ENCODE measurements at places on chromosomes 1 and 21. TPM values are rescaled to one million over a fixed set of nuclear protein-coding genes. Genes with fewer than 3 reads are reported as not detected.

DNA sequence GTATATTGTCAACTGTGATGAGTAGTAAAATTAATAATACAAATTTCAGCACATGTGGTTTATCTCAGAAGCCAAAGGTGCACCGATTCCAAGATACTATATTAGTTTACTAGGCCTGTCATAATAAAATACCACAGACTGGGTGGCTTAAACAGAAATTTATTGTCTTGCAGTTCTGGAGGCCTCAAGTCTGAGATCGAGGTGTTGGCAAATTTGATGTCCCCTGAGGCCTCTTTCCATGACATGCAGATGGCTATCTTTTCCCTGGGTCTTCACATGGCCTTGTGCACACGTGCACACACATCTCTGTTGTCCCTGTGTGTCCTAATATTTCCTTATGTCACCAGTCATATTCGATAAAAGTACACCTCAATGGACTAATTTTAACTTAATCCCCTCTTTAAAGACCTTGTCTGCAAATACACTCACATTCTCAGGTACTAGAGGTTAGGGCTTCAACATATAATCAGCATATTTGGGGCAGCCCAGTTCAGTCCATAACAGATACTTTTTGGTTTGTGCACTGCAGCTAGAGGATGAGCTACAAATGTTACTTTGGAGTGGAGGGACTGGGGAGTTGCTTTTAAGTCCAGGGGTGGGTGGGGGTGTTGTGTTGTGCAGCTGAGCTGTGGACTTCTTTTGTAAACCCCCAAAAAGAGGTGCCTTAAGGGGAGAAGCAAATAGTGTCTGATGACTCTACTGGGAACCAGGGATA is 21.4 kb downstream of the TSNAX start:
- no peak for DNase-seq

DNA sequence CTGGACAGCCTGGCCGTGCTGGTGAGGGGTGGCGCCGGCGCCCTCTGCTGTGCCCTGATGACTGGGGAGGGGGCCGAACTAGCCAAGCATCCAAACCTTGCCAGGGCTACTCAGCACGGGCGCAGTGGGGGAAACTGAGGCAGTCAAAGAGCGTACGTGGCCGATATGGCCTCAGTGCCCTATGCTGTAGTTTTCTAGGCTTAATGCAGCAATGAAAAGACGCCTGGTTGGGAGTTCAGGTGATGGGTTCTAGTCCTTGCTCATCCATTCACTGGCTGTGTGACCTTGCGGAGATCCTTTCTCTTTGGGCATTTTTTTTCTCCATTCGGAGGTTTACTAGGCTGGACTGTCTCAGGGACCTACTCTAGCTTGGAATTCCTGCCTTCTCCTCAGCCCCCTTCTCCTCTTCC is 822 bp downstream of the MTX1 start:
- no peak for DNase-seq

DNA sequence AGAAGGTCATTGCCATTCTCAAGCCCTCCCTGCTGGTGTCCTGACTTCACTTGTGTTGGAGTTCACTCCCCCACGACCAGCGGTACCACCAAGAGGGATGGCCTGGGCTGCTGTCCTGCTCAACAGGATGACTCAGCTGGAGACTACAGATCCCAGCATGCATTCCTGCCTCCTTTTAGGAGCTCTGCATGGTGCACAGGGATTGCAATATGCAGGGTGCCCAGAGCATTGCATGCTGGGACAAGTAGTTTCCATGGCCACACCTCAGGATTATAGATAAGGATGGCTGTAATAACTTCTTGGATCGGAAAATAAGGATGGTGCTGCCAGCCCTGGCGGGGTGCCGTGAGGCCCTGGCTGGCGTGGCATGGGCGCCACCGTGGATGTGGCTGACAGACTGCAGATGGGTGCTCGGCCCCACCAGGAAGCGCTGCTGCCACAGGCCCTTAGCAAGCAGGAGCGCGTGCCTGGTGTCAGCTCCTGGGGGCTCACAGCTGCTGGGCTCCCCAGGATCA is 150.0 kb downstream of the CASZ1 start:
- no peak for DNase-seq

BSND gene
- not detected for total RNA-seq

DNA sequence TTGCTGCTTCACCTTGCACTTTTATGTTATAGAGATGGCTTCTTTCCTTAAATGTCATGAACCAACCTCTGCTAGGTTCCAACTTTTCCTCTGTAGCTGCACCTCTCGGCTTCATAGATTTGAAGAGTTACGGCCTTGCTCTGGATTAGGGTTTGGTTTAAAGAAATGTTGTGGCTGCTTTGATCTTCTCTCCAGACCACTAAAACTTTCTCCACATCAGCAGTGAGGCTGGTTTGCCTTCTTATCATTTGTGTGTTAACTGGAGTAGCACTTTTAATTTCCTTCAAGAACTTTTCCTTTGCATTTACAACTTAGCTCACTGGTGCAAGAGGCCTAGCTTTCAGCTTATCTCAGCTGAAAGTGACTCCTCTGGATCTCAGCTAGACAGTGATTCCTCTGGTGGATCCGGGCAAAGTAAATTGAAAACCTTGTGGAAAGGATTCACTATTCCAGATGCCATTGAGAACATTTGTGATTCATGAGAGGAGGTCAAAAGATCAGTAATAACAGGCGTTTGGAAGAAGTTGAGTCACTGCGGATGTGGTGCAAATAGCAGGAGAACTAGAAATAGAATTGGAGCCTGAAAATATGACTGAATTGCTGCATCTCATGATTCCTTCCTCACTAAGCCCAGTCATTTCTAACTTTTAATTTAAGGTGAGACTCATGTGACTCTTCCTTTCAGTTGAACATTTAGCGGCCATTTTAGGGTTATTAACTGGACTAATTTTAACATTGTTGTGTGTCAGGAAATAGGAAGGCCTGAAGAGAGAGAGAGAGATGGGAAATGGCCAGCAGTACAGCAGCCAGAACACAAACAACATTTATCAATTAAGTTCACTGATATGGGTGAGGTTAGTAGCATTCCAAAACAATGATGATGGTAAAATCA is 16.2 kb upstream of the RGS1 start:
- no peak for DNase-seq

GRCh38 chr1:165144757-165145397 is 211.6 kb downstream of the LMX1A start:
- peak; percentile 67 for DNase-seq

GRCh38 chr1:6287431-6287886 is 26.6 kb upstream of the GPR153 start:
- no peak for DNase-seq

DNA sequence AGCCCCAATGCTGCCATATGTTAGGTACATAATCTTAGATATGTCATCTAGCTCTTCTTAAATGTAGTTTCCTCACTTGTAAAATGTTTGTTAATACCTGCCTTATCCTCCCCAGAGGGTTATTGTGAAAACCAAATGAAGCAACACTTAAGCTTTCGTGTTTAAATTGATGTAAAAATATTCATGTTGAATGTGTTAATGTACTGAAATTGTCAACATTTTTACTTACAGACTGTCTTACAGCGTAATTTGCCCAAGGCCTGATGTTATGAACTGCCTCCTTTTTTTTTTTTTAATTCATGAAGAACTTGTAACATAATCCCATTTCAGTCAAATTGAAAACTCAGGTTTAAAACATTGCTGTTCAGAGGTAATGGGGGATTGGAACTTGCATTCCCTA is 25.6 kb upstream of the ENAH start:
- no peak for DNase-seq

PIK3CD gene
- total RNA-seq = 3.8 TPM

Data from urinary bladder (tissue), 4 donors.